SK-N-DZ (cell line): ENCODE measurements at places on chromosomes 5 and 9.
A peak's percentile ranks its signal among the peaks of the same experiment; 100 is the strongest.

GRCh38 chr5:170643591-170643990 is 139.8 kb downstream of the KCNIP1 start:
- DNase-seq, result no peak

GRCh38 chr9:38244971-38245370 is 147.5 kb upstream of the ALDH1B1 start:
- DNase-seq, result no peak

- DNase-seq, result peak; percentile 40
Measured at GRCh38 chr5:160198146-160198545, 31.2 kb upstream of the FABP6 start.

GRCh38 chr9:35538361-35539234 is 48.7 kb downstream of the RUSC2 start:
- peak; percentile 87 for DNase-seq

GRCh38 chr9:114493521-114494184 is 11.6 kb downstream of the WHRN start:
- no peak for DNase-seq
